Glomerular endothelial cell (primary cell): ENCODE measurements at places on chromosomes 3 and 15.

GRCh38 chr15:70156671-70157271 is 59.1 kb upstream of the TLE3 start:
- DNase-seq: no peak

- peak; percentile 56 for DNase-seq
These were observed 32.0 kb downstream of the FOXL2 start for GRCh38 chr3:138914870-138915502.

- DNase-seq: no peak
These were observed 125.4 kb downstream of the NUP210 start for GRCh38 chr3:13294442-13295351.

DNA sequence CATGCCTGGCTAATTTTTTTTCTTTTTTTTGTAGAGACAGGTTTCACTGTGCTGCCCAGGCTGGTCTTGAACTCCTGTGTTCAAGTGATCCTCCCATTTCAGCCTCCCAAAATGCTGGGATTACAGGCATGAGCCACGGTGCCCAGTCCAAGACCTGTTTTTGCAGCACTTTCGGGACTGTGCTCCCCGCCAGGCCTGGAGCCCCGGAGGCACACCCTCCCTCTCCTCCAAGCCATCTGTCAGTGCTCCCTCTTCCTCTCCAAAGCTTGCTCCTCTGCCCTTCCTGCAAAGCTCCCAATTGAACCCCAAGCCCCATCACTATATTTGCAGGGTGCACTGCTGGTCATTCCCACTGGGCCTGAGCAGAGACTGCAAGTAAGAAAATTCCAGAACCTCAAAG is 98.1 kb downstream of the CORO2B start:
- no peak for DNase-seq

DNA sequence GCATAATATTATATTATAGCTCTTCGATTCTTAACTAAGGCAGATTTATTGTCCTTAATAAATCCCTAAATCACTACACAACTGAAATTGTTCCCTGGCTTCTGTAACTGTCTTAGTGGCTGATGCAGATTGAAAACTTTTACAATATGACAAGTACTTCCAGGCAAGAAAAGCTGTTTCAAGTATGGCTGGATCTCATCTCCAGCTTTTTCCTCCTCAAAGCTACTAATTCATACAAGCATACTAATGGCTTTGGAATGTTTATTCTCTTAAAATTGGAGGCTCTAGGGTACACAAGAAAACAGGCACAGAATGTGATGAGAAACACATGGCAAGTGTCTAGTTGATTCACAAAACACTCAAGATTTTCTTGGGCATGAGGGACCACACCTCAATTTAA is 351.5 kb upstream of the ICE2 start:
- no peak for DNase-seq

- DNase-seq: no peak
These were observed 23.0 kb downstream of the ITGA11 start for GRCh38 chr15:68408971-68409370.

- no peak for DNase-seq
These were observed 64.2 kb downstream of the ISG20 start for GRCh38 chr15:88702983-88703382.

DNA sequence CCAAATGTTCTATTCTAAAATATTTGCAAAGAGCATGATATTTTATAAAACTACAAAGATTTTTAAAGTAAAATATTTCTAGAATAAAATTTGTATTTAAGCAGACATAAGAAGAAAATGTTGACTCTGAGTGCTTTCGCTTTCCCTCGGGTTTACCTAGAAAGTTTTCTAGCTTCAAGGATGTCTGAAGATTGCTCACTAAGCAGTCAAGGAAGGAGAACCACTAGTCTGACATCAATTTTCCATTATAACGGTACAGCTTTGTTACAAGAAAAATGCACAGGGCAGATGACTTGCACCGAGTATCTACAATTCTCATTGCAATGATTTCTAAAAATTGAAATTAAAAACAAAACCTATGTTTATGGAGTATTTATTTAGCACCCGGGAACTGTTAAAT is 14.2 kb downstream of the GPR15 start:
- DNase-seq: no peak

- DNase-seq: no peak
These were observed 128.4 kb downstream of the EEFSEC start for GRCh38 chr3:128281461-128282367.

DNA sequence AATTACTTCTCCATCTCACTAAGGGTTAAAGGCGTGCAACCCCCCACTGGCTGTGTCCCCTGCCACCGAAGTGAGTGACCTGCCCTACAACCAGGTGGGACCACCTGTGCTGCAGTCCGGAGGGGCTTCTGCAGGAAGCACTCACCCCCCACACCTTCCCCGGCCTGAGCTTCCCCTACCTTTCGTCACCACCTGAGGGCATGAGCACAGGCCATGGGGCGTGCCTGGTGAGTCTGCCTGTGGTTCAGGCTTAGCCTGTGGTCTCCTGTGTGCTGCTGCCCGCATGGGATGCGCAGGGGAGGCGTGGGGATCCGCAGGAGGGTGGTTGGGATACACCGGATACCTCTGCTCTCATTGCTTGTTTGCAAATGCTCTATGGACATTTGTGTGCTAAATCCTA is 46.0 kb downstream of the KLHL25 start:
- DNase-seq: no peak

GRCh38 chr3:152480282-152480953 is 211.7 kb downstream of the MBNL1 start:
- DNase-seq: no peak

DNA sequence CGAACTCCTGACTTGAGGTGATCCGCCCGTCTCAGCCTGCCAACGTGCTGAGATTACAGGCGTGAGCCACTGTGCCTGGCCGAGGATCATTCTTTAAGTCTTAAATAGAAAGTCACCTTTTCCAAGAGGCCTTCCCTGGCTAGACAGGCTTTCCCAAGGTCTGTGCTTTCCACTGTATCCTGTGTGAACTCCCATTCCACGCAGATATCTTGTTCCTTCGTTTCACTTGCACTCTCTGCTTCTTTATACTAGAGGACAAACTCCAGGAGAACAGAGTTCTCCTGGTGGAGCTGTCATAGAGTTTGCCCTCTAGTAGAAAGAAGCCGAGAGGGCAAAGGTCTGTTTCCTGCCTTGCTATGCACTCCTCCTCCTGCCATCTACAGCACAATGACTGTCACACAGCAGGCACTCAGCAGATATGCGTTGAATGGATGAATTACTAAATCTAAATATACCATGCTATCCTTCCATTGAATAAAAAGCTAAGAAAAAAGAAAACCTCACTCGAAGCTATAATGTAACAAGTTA is 211.2 kb downstream of the FOXP1 start:
- no peak for DNase-seq

GRCh38 chr3:44021651-44022594 is 219.8 kb upstream of the TOPAZ1 start:
- DNase-seq: no peak

GRCh38 chr15:62126364-62126763 is 38.7 kb downstream of the C2CD4B start:
- DNase-seq: no peak

DNA sequence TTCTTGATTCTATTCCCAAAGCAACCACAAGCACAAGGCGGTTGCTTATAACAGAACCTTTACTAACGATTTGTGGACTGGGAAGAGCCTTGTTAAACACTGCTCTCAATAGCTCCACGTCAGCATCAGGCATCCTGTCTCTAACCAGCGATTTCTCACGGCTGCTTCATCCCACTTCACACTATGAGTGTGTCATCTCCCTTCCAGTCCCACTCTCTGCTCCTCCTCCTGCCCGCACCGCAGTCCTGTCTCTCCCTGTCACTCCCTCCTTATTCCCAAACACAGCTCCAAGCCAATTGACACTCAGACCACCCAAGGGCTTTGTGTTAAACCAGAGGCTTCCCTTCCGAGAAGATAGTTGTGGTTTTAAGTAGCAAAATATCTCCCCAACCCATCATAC is 94.8 kb downstream of the ABHD5 start:
- DNase-seq: no peak

GRCh38 chr3:5498981-5499380 is 311.5 kb downstream of the EDEM1 start:
- DNase-seq: no peak

DNA sequence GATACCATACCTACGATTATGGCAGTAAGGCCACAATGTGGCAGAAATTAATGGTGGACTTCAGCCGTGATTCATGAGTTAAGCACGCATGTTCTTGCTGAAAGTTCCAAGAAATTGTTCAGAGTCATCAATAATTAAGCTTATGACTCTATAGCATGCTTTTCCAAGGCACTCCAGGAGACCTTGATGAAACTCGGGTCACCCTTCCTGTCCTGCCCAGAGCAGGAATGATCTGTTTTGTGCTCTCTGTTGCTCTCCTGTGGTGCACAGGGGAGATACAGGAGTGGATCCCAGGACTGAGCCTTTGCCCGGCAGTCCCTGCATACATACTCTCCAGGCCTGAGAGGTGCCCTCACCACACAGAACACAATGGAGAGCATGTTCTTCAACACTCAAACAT is 141.6 kb upstream of the SLC2A2 start:
- DNase-seq: no peak

DNA sequence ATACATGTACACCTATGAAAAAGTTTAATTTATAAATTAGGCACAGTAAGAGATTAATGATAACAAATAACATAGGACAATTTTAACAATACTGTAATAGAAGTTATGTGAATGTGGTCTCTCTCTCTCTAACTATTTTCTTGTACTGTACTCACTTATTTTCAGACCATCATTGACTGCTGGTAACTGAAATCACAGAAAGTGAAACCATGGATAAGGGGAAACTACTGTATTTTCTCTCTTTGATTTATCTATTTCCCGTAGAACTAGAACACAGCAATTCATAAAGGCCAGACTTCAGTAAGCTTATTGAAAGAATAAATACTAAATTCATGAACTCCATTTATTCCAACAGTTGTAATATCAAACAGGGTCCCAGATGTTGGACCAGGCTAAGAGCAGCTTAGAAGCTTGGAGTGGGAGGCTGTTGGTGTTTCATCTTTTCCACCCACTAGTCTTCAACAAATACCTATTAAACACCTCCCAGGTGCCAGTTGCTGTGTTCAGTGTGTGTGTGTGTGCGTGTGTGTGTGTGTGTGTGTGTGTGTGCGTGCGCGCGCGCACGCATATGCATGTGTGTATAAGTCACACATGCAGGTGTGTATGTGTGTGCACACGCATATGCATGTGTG is 235.4 kb downstream of the FOXP1 start:
- DNase-seq: no peak

DNA sequence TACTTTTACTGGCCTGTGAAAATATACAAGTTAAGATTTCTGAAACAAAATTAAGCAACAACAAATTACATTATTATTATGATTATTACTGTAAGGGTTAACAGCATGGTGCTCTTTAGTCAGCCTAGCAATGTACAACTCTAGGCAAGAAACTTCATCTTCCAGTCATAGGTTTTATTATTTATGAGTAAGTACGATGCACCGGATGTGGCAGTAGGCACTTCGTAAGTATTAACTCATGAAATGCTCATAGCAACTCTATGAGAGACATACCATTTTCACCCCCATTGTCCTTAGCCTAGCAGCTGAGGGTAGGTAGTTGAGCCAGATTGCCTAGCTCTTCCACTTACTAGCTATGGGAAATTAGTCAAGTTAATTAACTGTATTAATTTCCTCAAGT is 68.0 kb upstream of the PTPRG start:
- DNase-seq: no peak

- no peak for DNase-seq
These were observed 167.5 kb upstream of the ALCAM start for GRCh38 chr3:105199217-105199616.

DNA sequence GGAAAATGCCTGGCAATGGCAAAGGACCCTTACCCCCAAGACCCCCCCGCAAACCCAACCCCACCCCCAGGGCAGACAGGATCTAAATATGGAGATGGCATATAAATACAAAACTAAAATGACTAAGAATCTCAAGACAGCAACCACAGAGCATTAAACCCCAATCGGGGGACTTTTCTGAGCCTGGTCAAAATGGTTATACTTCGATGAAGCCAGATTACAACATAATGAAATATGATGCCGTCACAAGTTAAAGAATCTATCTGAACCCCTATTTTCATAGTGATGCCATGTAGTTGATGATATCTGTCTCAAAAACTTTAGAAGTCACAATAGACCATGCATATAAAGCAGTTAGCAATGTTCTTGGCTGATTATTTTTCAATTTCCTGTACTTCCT is 223.6 kb downstream of the CGGBP1 start:
- DNase-seq: no peak

- no peak for DNase-seq
These were observed 37.0 kb downstream of the RBP2 start for GRCh38 chr3:139439278-139439677.

GRCh38 chr15:89833966-89834365 is 19.3 kb upstream of the ANPEP start:
- DNase-seq: no peak

DNA sequence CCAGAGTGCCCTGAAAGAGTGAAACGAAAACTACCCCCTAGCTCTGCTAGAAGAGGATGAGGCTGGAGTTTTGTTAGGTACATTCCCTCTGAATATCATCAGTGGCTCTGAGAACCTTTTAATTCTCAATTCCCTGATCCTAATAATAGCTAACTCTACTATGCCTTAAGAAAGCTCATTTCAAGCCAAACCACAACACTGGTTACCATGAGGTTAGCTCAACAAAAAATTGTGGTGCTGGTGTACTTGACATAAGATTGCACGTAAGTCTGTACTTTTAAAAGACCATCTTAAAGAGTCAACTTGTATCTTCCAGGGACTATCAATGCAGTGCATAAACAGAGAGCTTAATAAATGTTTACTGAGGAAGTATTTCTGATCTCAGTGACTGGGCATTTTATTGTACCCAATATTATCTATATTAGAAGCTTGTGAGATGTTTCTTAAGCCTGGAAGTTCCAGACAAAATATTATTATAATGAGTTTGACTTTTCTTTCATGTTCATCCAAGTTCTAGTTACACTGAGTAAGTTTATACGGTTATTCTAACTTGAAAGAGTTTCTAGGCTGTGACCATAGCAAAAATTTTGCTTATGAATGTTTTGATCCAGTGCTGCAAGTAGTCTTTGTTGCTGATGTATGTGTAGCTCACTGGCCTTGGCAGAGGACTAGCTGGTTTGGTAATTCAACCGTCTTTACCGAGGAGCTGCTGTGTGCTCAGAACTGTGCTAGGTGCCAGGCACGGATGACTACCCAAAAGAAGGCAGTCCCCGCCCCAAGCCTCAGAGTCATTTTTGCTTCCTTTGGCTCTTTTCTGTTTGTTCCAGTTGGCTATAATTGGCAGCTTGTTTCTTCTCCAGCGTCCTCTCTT is 334.4 kb upstream of the TRIM42 start:
- DNase-seq: no peak

- DNase-seq: no peak
These were observed 12.5 kb downstream of the RBM5 start for GRCh38 chr3:50100956-50101845.
